ENCODE measurements at places on chromosomes 2 and 18. TPM values are rescaled to one million over a fixed set of nuclear protein-coding genes. Genes with fewer than 3 reads are reported as not detected.

RSAD2 gene
- not detected for total RNA-seq

DSC2 gene
- total RNA-seq = 13.9 TPM

COL4A3 gene
- total RNA-seq = 2.2 TPM

ECEL1 gene
- total RNA-seq = not detected

ARL4C gene
- total RNA-seq = 51.3 TPM

LIPG gene
- total RNA-seq = 30.9 TPM

PCARE gene
- total RNA-seq = not detected

SPC25 gene
- 20.7 TPM for total RNA-seq

UGP2 gene
- total RNA-seq = 89.5 TPM

GCKR gene
- total RNA-seq = 3.4 TPM

APLF gene
- 4.5 TPM for total RNA-seq

HOXD12 gene
- not detected for total RNA-seq

CROCC2 gene
- total RNA-seq = not detected

ARHGEF4 gene
- 16.1 TPM for total RNA-seq

INPP5D gene
- 0.74 TPM for total RNA-seq

COL6A3 gene
- total RNA-seq = 0.57 TPM

LTBP1 gene
- total RNA-seq = 10.3 TPM

DSG3 gene
- 0.13 TPM for total RNA-seq

CEBPZOS gene
- 46.5 TPM for total RNA-seq

RAB27B gene
- 12.7 TPM for total RNA-seq

HAAO gene
- total RNA-seq = 0.73 TPM

ATRAID gene
- total RNA-seq = 92.8 TPM

GPR39 gene
- 14.1 TPM for total RNA-seq

SIX3 gene
- total RNA-seq = 1.4 TPM

PROKR1 gene
- not detected for total RNA-seq

ZNF892 gene
- 3.1 TPM for total RNA-seq

IL36A gene
- not detected for total RNA-seq

PLCL1 gene
- total RNA-seq = not detected

GAD1 gene
- total RNA-seq = 4.3 TPM

BBS5 gene
- total RNA-seq = 0.38 TPM
